Stimulated activated naive CD4-positive, alpha-beta T cell (primary cell): ENCODE measurements at places on chromosomes 4 and X.

DNA sequence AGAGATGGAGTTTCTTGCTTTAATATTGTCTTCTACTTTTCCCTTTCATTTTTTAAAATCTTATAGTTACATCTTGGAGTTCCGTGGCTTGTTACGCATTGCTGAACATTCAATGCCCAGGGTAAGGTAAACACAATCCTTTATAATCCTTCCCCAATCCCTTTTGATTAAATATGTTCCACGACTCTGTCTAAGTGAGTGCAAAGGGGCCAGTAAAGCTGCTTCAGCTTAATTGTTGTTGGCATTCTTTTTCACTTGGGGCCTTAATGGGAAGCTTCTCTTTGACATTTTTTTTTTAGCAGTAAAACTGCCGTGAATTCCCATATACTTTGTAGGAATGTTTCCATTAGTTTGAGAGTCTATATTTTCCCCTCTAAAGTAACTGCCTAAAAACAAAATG, 1028.1 kb downstream of the C4orf33 start:
- no peak for DNase-seq

DNA sequence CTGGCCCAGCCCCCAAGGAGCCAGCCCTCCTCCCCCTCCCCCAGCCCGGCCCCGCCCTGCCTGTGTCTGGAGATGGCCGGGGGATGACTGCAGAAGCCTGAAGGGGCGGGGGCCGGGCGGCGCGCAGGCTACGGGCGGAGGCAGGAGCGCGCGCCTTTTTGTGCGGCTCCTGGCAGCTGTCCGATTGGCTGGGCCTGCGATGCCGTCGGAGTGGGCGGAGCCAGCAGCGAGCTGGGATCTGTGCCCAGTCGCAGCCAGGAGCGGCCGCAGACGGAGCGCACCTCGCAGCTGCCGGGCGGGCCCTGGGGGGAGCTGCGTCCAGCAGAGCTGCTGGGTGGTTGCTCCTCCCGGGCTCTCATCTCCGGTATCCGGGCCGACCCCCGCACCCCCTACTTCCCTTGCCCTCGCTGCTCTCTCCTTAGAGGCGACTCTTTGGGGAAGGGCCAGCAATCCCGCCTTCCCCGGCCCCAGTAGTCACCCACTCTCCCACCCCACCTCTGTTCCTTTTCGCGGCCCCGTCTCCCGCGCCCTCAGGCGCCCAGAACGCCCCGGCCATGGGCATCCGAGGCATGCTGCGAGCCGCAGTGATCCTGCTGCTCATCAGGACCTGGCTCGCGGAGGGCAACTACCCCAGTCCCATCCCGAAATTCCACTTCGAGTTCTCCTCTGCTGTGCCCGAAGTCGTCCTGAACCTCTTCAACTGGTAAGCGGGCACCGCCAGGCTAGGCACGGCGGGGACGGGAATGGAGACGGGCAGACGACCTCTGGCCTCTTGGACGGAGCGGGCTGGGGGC, at the start of gene GABRQ:
Gene GABRQ (plus strand): TSS at position 247 of the 794 bp plus-strand sequence. CDS start 308 bp downstream, at position 555.
- DNase-seq = no peak

GRCh38 chr4:114396808-114397207, 201.8 kb upstream of the UGT8 start:
- no peak for DNase-seq

GRCh38 chrX:72492499-72492898, 80.1 kb downstream of the HDAC8 start:
- DNase-seq = no peak
